ENCODE measurements at places on chromosomes 2 and 18.

DNA sequence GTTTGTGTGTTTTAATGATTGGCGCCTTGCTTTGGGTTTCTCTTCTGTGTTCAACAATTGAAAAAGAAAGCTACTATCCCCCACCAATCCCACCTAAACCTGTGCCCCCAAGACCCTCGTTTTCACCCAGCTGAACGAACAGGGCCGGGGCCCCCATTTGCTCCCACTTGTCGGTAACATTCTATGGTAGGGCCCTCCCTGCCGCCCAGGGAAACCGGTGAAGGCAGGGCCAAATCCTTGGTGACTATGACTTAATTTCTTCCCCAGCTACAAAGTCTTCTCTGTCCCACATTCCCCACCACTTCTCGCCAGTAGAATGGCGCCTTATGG, 598 bp upstream of the SNRNP200 start:
- DNase-seq: no peak

GRCh38 chr2:238996331-238997136, 148.6 kb downstream of the TWIST2 start:
- no peak for DNase-seq

- no peak for DNase-seq
These were observed 138.0 kb upstream of the KLHL14 start for GRCh38 chr18:32910694-32911296.

DNA sequence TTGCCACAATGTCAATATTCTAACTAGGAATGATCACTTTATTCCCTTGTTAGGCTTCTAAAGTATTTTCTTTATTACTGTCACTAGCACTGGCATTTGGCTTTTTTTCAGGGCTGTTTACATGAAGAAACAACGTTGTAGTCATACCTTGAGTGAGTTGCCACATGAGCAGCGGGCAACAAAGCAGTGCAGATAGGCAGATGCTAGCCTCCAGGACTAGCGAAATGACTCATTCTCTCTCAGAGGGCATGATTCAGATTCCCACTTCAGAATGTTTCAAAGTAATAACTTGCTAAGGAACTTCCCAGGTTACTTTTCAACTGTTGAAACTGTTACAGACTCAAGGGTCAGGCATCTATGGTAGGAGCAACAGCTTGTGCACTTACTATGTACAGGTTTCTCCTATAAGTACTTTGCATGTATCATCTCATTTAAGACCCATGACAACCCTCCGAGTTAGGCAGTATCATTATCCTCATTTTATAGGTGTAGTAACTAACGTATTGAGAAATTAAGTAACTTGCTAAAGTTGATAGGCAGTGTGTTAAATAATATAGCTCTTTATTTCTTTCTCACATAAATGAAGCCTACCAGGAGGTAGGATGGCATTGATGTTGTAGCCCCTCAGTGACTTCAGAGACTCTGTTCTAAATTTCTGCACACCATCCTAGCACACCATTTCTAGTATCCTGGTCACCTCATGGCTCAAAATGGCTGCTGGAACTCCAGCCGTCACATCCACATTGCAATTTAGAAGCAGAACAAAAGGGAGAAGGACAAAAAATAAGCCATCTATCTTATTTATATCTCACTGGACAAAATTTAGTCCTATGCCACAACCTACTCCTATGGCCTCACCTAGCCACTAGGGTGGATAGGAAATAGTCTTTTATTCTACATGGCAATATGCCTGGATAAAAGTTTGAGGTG, 83.3 kb downstream of the ICOS start:
- DNase-seq: no peak

Measured in nephron progenitor cell (in vitro differentiated cells).